ENCODE measurements at places on chromosomes 12 and 14.

DNA sequence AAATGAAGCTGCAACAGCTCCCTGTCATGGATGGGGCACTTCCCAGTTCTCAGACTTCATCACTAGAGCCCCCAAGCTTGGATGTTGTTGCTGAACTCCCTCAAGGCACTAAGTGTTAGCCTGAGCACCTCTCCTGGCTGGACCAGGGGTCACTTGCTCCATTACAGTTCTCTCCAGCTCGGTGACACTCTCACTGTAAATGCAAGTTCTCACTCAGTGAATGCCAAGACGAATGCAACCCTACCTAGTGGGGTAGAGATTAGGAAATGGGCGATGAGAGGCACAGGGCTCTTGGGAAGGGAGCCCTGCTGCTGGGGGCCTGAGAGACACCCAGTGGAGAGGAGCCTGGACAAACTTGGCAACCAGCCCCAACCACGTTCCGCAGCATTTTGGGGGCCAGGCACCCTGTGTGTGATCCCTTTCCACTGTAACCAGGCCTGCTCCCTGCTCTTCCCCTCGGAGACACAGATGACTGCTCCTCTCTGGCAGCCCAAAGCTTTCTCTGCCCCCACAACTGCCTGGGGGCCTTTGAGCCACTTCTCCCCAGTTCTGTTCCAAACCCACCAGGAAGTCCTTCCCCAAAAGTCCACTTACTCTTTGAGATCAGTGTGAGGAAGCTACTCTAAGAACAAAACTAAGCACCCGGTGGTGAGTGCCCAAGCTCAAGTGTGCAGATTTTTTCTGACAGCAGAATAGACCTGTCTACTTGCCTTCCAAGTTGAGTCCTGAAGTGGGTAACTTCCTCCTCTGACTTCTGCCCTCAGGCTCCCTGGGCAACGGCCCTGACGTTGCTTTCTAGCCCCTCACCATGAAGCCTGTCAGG lies 8.0 kb upstream of the SELPLG start:
- peak overlapping the region; percentile 69 for H3K27ac ChIP-seq
- no peaks in the 10 kb centered on the region for H3K27me3 ChIP-seq
- H3K36me3 ChIP-seq = peaks cover 35% of the 10 kb centered on the region
- peak; percentile 54 for ATAC-seq
- peaks cover 74% of the 10 kb centered on the region for H3K4me1 ChIP-seq
- no peak overlapping the region for H3K4me3 ChIP-seq

DNA sequence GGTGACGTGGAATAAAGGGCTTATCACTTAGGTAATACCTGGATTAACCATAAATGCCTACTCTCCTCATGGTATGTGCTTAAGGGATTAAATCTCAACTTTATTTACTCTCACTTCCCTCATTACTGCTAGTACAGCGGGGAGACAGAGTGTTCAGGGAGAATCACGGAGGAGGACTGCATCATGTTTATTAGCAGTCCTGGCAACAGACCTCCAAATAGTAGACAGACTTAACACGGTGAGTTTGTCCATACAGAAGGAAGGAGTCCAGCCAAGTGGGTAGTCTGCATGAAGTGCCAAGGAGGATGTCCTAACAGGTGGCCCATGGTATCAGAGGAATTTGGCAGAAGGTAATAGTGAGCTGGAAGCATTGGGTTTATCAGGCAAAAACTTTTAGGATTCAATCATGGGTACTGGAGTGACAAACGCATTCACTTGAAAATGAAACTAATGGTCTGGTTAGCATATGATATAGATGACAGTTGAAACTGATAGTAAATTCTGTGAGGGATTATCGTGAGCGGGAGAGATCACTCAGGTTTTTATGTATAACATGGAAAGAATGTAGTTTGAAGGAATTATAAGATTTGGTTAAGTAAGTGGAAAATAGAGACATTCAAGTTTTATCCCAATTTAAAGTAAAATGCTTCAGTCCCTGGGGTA lies 471.8 kb downstream of the TMEM117 start:
- no peak for ATAC-seq
- H3K27ac ChIP-seq = no peak overlapping the region
- no peaks in the 10 kb centered on the region for H3K27me3 ChIP-seq
- peaks cover 23% of the 10 kb centered on the region for H3K36me3 ChIP-seq
- H3K4me3 ChIP-seq = no peak overlapping the region
- peaks cover 9% of the 10 kb centered on the region for H3K4me1 ChIP-seq

- peaks cover 19% of the 10 kb centered on the region for H3K27me3 ChIP-seq
- H3K27ac ChIP-seq = no peak overlapping the region
- no peaks in the 10 kb centered on the region for H3K4me1 ChIP-seq
- H3K36me3 ChIP-seq = no peaks in the 10 kb centered on the region
- ATAC-seq = no peak
These were observed 182.9 kb downstream of the EXOC5 start for GRCh38 chr14:57085801-57086200.

DNA sequence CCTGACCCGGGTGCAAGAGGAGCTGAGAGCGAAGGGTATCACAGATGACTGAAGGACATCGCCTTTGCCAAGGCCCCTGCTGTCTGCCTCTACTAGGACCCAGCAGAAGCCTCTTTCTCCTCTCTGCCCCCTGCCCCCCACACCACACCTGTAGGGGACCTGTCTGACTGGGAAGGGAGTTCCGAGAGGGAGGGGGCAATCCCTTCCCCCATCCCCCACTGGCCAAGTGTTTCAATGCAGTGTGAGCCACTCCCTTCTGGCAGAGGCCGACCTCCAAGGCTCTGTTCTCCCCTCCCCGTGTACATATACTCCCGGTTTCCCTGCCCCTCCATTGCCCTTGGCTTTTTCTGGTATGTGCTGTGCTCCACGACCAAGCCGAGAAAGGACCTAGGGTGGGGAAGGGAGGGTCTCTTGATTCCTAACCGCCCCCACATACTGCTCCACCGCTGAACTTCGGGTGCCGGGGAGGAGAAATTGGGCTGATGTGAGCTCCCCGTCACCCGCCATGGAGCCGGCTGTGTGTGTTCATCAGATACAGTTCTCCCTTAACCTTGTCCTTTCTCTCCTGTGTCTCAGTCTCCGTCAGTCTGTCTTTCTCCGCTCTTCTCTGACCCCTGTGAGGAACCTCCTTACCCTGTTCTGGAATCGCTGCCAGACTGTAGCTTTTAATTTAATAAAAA lies 2.0 kb upstream of the ARHGEF25 start:
- peaks cover 68% of the 10 kb centered on the region for H3K27me3 ChIP-seq
- H3K4me1 ChIP-seq = peaks cover 33% of the 10 kb centered on the region
- no peaks in the 10 kb centered on the region for H3K36me3 ChIP-seq
- H3K27ac ChIP-seq = no peak overlapping the region
- H3K4me3 ChIP-seq = no peak overlapping the region

GRCh38 chr14:68551045-68551683 lies 241.7 kb downstream of the ZFP36L1 start:
- peak overlapping the region; percentile 0 for H3K27ac ChIP-seq
- H3K36me3 ChIP-seq = no peaks in the 10 kb centered on the region
- ATAC-seq = no peak
- H3K4me3 ChIP-seq = no peak overlapping the region
- no peaks in the 10 kb centered on the region for H3K27me3 ChIP-seq

DNA sequence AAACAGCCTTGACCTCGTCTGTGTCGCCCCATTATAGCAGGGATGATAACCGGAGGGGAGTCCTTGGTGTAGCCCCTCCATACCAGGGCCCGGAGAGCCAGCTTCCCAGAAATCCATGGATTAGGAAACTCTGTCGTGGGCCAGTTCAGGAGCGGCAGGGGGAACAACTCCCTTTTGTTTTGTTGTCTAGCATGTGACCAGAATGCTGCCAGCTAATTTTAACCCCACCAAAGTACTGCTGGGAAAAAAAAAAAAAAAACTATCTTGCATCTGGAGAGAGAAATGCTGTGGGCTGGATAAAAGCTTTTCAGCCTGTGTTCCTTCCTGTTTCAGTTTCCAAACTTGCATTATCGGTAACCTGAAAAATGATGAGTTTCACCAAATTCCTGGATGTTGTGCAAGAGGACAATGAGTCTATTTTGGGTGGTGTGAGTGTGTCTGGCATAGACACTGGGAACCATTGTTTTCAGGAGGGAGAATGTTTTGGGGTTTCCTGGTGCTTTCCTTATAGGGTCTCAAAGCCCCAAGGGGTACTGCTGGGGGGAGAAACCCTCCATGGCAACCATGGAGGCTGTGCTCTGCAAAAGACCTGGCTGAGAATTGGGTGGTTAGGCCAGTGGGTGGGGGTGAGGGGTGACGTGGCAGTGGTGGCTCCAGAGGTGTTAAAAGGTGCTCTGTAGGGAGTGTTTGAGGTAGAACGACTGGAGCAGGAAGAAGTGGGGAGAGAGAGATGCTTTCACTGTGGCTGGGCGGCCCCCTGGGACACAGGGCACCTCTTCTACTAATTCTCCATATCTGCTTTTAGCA lies 14.9 kb upstream of the IRF2BPL start:
- no peaks in the 10 kb centered on the region for H3K36me3 ChIP-seq
- peaks cover 45% of the 10 kb centered on the region for H3K4me1 ChIP-seq
- H3K27ac ChIP-seq = peak overlapping the region; percentile 33
- H3K4me3 ChIP-seq = peak overlapping the region; percentile 29
- H3K27me3 ChIP-seq = no peaks in the 10 kb centered on the region

- peaks cover 32% of the 10 kb centered on the region for H3K27me3 ChIP-seq
- no peaks in the 10 kb centered on the region for H3K4me1 ChIP-seq
- no peak overlapping the region for H3K4me3 ChIP-seq
- no peak overlapping the region for H3K27ac ChIP-seq
These were observed 43.2 kb upstream of the MYBPC1 start for GRCh38 chr12:101551362-101552114.

DNA sequence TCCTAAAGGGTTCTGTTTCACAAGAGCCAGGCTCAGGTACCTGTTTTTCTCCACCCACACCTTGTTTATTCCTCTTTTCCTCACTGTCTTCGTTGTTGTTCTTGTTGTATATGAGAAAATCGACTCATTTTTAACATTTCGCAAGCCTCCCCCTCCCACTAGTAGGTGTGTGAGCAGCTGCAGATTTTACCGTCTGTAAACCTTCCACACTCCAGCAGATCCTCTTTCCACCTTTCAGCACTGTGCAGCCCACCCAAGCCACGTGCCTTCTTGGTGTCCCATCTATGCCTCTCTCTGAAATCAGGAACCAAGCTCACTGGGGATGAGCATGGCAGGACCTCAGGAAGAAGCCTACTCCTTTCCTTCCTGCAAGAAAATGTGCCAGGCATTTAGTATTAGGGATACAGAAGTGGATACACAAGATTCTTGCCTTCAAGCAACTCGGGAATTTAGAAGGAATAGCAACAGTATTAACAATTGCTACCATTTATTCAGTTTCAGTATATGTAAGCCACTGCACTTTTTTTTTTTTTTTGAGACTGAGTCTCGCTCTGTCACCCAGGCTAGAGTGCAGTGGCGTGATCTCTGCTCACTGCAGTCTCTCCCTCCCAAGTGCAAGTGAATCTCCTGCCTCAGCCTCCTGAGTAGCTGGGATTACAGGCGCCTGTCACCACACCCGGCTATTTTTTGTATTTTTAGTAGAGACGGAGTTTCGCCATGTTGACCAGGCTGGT lies 113.6 kb downstream of the CHST11 start:
- peaks cover 38% of the 10 kb centered on the region for H3K36me3 ChIP-seq
- ATAC-seq = peak; percentile 55
- H3K4me3 ChIP-seq = peak overlapping the region; percentile 50
- H3K27ac ChIP-seq = peak overlapping the region; percentile 76
- peaks cover 74% of the 10 kb centered on the region for H3K4me1 ChIP-seq
- no peaks in the 10 kb centered on the region for H3K27me3 ChIP-seq

- H3K4me3 ChIP-seq = no peak overlapping the region
- H3K4me1 ChIP-seq = no peaks in the 10 kb centered on the region
- H3K27ac ChIP-seq = no peak overlapping the region
- no peak for ATAC-seq
These were observed 158.4 kb upstream of the RASSF8 start for GRCh38 chr12:25800101-25800500.

DNA sequence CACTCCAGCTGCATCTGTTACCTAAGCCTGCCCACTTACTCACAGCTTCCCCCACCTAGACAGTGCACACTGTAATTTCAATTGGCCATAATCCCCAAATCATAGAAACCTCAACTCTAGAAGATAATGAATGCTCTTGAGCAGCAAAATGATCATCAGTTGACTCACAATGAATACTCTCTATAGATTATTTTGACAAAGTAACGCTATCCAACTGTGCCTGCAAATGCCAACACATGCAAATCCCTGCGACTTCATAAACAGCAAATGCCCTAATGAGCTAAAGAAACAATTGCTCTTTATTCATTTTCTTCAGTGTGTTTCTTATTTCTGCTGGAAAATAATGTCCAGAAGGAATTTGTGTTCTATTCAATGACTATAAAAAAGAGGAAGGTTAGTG lies 319.5 kb downstream of the PAWR start:
- no peaks in the 10 kb centered on the region for H3K4me1 ChIP-seq
- no peaks in the 10 kb centered on the region for H3K36me3 ChIP-seq
- no peaks in the 10 kb centered on the region for H3K27me3 ChIP-seq
- H3K4me3 ChIP-seq = no peak overlapping the region

DNA sequence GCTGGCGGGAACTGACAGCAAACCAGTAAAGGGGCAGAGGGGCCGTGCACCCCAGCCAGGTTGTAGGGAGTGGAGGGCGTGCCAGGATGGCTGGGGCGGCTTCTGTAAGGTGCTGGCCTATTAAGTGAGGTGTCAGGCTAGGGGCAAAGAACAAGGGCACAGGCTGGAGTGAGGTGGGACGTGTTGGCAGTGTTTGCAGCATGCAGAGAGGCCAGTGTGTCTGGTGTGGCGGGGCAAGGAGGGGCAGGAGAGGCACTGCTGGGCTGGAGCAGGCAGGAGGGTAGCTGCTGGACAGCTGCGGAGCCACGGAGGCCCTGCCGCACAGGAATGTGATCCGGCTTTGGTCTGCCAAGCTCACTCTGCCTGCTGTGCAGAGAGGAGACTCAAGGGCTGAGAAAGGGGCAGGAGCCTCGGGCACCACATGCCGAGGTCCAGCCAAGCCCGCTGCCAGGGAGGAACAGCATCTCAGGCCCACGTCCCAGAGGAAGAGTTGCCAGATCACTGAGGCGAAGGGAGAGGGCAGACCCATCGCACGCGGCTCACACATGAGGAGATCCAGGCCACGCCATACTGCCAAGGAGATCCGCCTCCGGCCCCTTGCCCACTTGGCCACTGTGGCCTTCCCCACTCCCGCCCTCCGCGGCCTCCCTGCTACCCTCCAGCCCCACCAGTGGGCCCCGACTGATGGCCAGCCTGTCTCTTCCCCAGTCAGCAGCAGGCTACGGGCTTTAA lies 46.8 kb downstream of the AMN start:
- peaks cover 64% of the 10 kb centered on the region for H3K36me3 ChIP-seq
- no peak overlapping the region for H3K4me3 ChIP-seq
- ATAC-seq = no peak
- H3K27ac ChIP-seq = no peak overlapping the region
- no peaks in the 10 kb centered on the region for H3K4me1 ChIP-seq
- H3K27me3 ChIP-seq = no peaks in the 10 kb centered on the region

DNA sequence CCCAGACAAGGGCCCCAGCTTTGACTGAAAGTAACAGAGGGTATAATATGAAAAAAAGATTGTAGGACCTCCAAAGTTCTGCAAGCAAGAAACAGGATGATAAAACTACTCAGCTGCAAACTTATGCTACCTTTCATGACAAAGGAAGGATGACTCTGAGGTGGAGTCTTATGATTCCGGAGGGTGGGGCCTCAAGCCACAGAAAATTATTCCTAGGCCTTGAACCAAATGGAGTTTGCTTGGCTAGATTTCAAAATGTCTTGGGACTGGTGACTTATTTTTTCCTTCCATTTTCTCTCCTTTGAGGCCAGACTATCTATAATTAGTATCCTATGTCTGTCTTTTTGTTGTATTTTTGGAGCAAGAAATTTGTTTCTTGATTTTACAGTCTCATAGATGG lies 336.4 kb downstream of the LRIG3 start:
- no peaks in the 10 kb centered on the region for H3K36me3 ChIP-seq
- no peak overlapping the region for H3K27ac ChIP-seq
- no peaks in the 10 kb centered on the region for H3K4me1 ChIP-seq
- no peaks in the 10 kb centered on the region for H3K27me3 ChIP-seq
- ATAC-seq = no peak

- no peaks in the 10 kb centered on the region for H3K27me3 ChIP-seq
- no peaks in the 10 kb centered on the region for H3K36me3 ChIP-seq
- H3K27ac ChIP-seq = no peak overlapping the region
- no peak for ATAC-seq
- no peak overlapping the region for H3K4me3 ChIP-seq
These were observed 46.1 kb downstream of the BEGAIN start for GRCh38 chr14:100540926-100541620.
